Breast epithelium (tissue), 4 donors: ENCODE measurements at places on chromosomes 5 and 9. TPM values are rescaled to one million over a fixed set of nuclear protein-coding genes. Genes with fewer than 3 reads are reported as not detected.

GRCh38 chr5:140023611-140024191 is 19.4 kb downstream of the NRG2 start:
- no peak for DNase-seq

- DNase-seq, result no peak
Measured at GRCh38 chr9:104808035-104808614, 44.2 kb downstream of the NIPSNAP3B start.

GRCh38 chr5:55679556-55679955 is 32.6 kb downstream of the SLC38A9 start:
- DNase-seq, result no peak

GRCh38 chr9:69905851-69906250 is 85.2 kb downstream of the CFAP95 start:
- no peak for DNase-seq

GRCh38 chr5:37722236-37723161 is 117.3 kb downstream of the GDNF start:
- DNase-seq, result no peak

GRCh38 chr5:163261647-163262269 is 175.6 kb upstream of the CCNG1 start:
- peak; percentile 73 for DNase-seq

- no peak for DNase-seq
Measured at GRCh38 chr9:82167296-82167695, 178.7 kb downstream of the SPATA31D1 start.

GRCh38 chr9:114369216-114370130 is 18.3 kb downstream of the AKNA start:
- DNase-seq, result no peak

DNA sequence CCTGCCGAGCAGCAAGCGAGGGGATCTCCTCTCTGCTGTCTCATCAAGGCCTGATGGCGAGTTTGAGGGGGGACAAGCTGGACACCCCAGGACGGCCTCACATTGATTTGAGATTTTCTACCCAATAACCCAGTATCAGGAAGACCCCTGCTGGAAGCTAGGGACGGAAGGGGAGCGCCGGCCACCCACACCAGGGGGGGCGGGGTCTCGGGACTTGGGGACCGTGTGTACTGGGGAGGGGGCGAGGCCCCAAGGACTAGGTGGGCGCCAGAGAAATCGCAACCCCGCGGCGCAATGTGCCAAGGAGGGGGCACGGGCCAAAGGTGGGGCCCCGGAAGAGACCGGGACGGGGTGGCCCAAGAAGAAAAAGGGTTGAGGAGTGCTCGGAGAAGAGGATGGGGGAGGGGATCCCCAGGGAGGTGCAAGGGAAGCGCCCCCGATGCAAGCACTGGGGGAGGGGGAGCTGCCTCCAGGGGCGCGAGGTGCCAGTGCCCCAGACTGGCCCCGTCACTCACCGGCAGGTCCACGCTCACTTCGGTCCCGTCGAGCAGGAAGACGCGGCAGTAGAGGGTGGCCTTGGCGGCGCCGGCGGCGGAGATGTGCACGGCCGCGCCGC is 1.1 kb downstream of the EPB41L4B start:
- no peak for DNase-seq

ACTBL2 gene
- not detected for total RNA-seq

TSLP gene
- 0.66 TPM for total RNA-seq

ECSCR gene
- total RNA-seq, result 39.3 TPM

SIMC1 gene
- 12.7 TPM for total RNA-seq

NPDC1 gene
- total RNA-seq, result 63.1 TPM

STXBP1 gene
- 45.9 TPM for total RNA-seq

DRD1 gene
- under 0.01 TPM for total RNA-seq

PCDHB7 gene
- 4.6 TPM for total RNA-seq

TICAM2 gene
- 1.5 TPM for total RNA-seq

GOLM1 gene
- total RNA-seq, result 45.6 TPM
